Aorta (tissue), 5 donors: ENCODE measurements at places on chromosomes 1 and 21. TPM values are rescaled to one million over a fixed set of nuclear protein-coding genes. Genes with fewer than 3 reads are reported as not detected.

Gene ZSWIM5
- 2.8 TPM for total RNA-seq

DNA sequence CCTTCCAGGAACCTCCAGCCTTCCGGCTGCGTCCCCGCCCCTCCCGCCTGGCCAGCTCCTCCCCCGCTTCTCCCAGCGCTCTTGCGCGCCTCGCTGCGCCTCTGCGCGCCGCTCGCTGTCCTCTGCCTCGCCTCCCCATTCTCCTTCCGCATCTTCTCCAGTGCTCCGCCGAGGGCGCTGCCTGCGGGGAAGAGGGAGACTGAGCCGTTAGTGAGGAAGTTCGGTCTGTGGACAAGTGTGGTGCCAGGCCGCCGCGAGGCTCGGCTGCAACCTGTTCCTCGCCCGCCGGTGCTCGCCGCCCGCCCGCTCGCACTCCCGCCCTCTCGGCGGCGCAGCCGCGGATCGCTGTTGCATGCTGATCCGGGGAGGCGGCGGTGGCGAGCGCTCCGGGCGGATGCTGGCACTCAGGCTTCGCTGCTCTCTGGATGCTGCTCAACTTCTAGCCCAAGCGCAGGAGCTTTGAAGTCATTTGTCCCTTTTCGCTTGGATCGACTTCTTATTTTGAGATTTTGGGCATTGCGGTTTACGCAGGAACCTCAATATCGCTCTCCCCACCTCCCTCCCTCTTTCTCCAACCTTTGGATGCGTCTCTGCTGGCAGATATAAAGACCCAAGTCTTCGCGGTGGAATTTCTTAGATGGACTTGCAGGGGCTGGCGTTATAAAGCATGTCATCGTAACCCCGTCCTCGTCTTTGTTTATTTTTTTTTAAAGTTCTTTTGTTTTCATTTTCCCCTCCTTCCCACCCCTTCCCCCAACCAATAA, 614 bp upstream of the CACNA1E start:
- H3K4me1 ChIP-seq, result no peaks in the 10 kb centered on the region
- H3K36me3 ChIP-seq, result no peaks in the 10 kb centered on the region
- no peak overlapping the region for H3K27ac ChIP-seq
- peak; percentile 49 for DNase-seq

Gene SMYD3
- 29.1 TPM for total RNA-seq

DNA sequence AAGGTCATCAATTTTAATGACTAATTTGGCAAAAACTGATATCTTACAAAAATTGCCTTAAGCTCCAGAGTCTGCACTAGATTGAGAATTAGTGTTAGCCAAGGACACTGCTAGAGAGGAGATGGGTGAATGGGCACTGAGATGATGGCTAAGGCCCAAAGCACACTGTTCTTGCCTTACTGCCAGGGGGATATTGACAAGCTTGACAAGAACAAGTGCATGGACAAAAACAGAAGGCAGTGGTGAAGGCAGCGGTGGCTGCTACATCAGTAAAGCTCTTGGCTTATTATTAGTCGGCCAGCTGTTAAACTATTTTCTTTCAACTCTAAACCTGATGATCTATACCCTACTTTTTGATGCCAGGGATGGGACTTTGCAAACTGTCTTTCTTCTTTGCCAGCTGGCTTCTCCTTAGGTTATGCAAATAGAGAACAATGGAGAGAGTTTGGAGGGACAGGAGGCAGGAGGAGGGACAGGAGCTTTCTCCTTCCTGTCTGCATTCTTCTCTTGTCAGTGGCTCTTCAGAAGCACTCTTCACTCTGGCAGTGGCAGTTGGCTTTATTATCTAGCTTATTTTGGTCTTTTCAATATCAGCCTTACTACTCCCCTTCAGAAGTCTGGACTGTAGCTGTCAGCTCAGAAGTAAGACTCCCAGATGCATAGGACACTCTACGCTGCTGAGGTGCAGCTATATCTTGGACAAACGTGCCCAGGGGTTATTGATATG, 853.5 kb upstream of the TMPRSS15 start:
- no peak overlapping the region for H3K4me3 ChIP-seq
- no peaks in the 10 kb centered on the region for H3K4me1 ChIP-seq
- no peak for DNase-seq
- H3K27ac ChIP-seq, result no peak overlapping the region

Gene LENEP
- not detected for total RNA-seq

- no peaks in the 10 kb centered on the region for H3K36me3 ChIP-seq
- no peaks in the 10 kb centered on the region for H3K27me3 ChIP-seq
- no peaks in the 10 kb centered on the region for H3K4me1 ChIP-seq
- no peak overlapping the region for H3K27ac ChIP-seq
- H3K4me3 ChIP-seq, result no peak overlapping the region
Observed at GRCh38 chr1:101452825-101453224, 216.0 kb downstream of the S1PR1 start.

Gene NECTIN4
- total RNA-seq, result 0.26 TPM

- DNase-seq, result no peak
- H3K36me3 ChIP-seq, result no peaks in the 10 kb centered on the region
- H3K4me1 ChIP-seq, result no peaks in the 10 kb centered on the region
- no peak overlapping the region for H3K27ac ChIP-seq
Observed at GRCh38 chr21:32484706-32485380, 72.3 kb downstream of the EVA1C start.

DNA sequence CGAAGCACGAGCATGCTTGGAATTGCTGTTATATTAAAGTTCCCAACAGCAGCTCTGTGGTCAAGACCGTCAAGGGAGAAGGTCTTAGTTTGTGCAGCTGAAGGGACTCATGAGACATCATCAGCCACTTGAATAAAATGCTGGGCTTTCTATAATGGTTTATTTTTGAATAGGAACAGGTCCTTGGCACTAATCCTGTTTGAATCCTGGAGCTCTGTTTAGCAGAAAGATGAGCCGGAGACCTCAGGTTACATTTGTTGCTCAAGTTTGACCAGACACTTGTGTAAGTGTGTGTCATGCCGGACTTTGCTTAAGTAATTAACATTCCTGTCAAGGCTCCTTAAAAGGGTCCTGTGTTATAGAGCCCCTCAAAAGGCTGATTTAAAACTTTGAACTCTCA, 186.5 kb downstream of the ROR1 start:
- no peaks in the 10 kb centered on the region for H3K27me3 ChIP-seq
- H3K4me1 ChIP-seq, result peaks cover 7% of the 10 kb centered on the region
- H3K27ac ChIP-seq, result no peak overlapping the region
- H3K36me3 ChIP-seq, result no peaks in the 10 kb centered on the region
- no peak for DNase-seq
- H3K4me3 ChIP-seq, result no peak overlapping the region

Gene CD1C
- total RNA-seq, result 1.3 TPM

- no peaks in the 10 kb centered on the region for H3K27me3 ChIP-seq
- H3K4me1 ChIP-seq, result no peaks in the 10 kb centered on the region
- H3K36me3 ChIP-seq, result no peaks in the 10 kb centered on the region
- H3K4me3 ChIP-seq, result no peak overlapping the region
Observed at GRCh38 chr1:229714964-229715603, 89.0 kb downstream of the URB2 start.

- no peak overlapping the region for H3K4me3 ChIP-seq
- no peak for DNase-seq
- no peaks in the 10 kb centered on the region for H3K27me3 ChIP-seq
- no peaks in the 10 kb centered on the region for H3K36me3 ChIP-seq
- no peak overlapping the region for H3K27ac ChIP-seq
Observed at GRCh38 chr1:168803806-168804510, 75.0 kb upstream of the DPT start.

DNA sequence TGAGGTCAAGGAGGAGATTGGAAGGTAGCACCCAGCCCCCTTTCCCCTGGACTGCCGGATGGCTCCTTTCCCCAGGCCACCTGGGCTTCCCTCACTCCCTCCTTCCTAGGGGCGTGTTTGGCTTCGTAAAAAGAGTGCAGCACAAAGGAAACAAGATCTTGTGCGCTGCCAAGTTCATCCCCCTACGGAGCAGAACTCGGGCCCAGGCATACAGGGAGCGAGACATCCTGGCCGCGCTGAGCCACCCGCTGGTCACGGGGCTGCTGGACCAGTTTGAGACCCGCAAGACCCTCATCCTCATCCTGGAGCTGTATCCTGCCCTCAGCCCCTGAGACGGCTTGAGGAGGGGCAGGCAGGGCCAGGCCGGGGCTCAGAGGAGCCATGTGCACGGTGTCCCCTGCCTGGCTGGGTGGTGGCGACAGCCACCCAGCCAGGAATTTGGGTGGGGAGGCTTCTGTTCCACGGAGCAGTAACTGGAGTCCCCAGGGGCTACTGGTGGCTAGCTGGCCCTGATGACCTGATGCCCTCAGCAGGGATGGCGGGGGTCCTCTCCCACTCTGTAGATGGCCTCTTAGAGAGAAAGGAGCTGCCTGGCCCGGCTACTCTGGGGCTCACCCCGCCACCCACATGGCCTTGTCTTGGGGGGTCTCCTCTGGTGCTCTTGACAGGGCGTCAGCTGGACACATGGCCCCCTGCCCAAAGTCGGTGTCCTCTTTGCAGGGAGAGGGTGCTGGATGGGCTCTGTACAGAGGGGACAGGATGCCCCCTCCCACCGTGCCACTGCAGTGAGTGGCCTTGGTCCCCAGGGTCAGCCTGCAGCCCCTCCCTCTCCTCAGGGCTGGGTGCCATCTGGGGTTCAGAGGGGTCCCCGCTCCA, 39.5 kb downstream of the TRIM11 start:
- no peaks in the 10 kb centered on the region for H3K36me3 ChIP-seq
- H3K27ac ChIP-seq, result no peak overlapping the region
- H3K27me3 ChIP-seq, result no peaks in the 10 kb centered on the region
- DNase-seq, result peak; percentile 73

DNA sequence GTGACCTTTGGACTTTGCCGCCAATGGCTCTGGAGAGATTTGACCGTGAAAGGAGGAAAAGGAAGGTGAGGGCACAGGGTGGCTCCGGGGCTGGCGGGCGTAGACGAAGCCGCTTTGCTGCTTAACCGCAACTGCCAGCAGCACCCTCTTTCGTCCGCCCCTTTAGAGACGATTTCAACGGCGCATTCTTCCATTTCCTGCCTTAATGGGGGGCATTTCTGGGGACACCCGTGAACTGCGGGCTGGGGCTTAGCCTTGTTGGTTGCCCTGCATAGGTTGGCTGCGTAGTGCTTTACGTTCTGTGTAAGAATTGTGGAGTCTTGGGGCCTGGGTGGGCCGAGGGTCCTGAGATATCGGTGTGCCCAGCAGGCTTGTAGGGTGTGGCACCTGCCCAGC, 6.7 kb upstream of the NPHP4 start:
- H3K36me3 ChIP-seq, result no peaks in the 10 kb centered on the region
- H3K27me3 ChIP-seq, result no peaks in the 10 kb centered on the region
- H3K4me1 ChIP-seq, result no peaks in the 10 kb centered on the region
- peak; percentile 73 for DNase-seq

GRCh38 chr1:184072376-184072775, 20.8 kb downstream of the TSEN15 start:
- no peaks in the 10 kb centered on the region for H3K36me3 ChIP-seq
- H3K4me3 ChIP-seq, result no peak overlapping the region
- no peaks in the 10 kb centered on the region for H3K27me3 ChIP-seq
- H3K27ac ChIP-seq, result no peak overlapping the region
- DNase-seq, result no peak

- H3K4me3 ChIP-seq, result no peak overlapping the region
- H3K4me1 ChIP-seq, result no peaks in the 10 kb centered on the region
- H3K27me3 ChIP-seq, result no peaks in the 10 kb centered on the region
Observed at GRCh38 chr1:22751124-22751531, 40.5 kb downstream of the EPHB2 start.

Gene MYBPH
- not detected for total RNA-seq

GRCh38 chr1:2345297-2346075, 45.9 kb downstream of the MORN1 start:
- H3K4me3 ChIP-seq, result no peak overlapping the region
- no peak overlapping the region for H3K27ac ChIP-seq
- no peaks in the 10 kb centered on the region for H3K36me3 ChIP-seq
- H3K4me1 ChIP-seq, result no peaks in the 10 kb centered on the region
- H3K27me3 ChIP-seq, result no peaks in the 10 kb centered on the region

Gene GNG4
- total RNA-seq, result 0.69 TPM

DNA sequence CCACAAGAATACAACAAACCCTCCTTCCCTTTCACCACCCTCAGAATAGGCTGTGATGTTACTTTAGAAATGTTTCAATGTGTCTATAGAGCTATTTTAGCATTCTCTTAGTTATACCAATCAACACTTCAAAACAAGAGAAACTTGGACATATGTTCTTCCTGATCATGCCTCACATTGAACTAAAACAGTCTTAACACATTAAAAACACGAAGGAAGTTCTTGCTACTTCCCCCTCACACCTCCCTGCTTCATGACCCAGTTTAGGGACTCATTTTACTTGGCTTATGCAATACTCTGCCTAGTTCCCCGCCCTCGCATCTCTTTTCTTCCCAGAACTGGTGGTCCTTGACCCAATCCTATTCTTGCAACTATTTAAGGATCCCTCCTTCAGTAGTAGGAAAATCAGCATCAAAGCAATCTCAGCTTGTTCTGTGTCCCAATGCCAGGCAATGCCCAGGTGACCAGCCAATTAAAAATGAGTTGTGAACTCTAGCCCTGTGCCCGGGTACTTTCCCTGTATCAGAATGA, 408.8 kb upstream of the BEND5 start:
- H3K4me3 ChIP-seq, result no peak overlapping the region
- H3K4me1 ChIP-seq, result no peaks in the 10 kb centered on the region
- no peak for DNase-seq

Gene CRP
- total RNA-seq, result not detected

Gene PAX7
- not detected for total RNA-seq

GRCh38 chr1:117632269-117633067, 26.6 kb downstream of the TENT5C start:
- no peak for DNase-seq
- no peak overlapping the region for H3K4me3 ChIP-seq
- no peaks in the 10 kb centered on the region for H3K27me3 ChIP-seq
- no peak overlapping the region for H3K27ac ChIP-seq

DNA sequence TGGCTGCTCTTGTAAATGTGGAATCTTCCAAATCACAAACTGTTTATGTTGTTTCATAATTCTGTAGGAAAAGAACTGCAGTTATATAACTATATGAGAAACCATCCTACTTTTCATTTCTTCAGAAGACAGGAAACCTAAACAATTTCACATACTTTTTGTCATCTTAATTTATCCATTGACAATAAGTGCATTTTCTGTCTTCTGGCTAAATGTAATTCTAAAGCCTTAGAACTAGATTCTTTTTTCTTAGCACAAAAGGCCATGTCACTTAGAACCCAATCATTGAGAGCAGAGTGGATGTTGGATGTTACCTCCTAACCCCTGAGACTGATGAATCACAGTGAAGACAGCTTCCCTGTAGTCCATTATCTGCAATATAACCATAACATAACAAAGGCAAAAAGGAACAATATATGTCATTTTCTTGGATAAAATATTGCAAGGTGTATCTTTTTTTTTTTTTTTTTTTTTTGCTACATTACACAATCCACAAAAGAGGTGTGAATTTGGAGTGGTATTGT, 410.2 kb upstream of the PRMT6 start:
- H3K27me3 ChIP-seq, result no peaks in the 10 kb centered on the region
- no peaks in the 10 kb centered on the region for H3K4me1 ChIP-seq
- no peak overlapping the region for H3K4me3 ChIP-seq
- no peak for DNase-seq

DNA sequence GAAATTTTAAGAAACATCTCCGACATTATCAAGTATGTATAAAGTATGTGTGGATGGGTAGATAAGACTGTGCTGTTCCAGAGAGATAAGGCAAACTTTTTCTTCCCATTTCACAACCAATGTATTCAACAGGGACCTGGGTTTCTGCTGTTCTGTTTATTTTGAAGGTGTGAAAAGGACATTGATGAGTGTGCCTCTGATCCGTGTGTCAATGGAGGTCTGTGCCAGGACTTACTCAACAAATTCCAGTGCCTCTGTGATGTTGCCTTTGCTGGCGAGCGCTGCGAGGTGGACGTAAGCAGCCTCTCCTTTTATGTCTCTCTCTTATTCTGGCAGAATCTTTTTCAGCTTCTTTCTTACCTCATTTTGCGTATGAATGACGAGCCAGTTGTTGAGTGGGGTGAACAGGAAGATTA, 174.0 kb downstream of the CRB1 start:
- H3K27ac ChIP-seq, result no peak overlapping the region
- H3K4me1 ChIP-seq, result peaks cover 2% of the 10 kb centered on the region
- no peaks in the 10 kb centered on the region for H3K27me3 ChIP-seq
- peak; percentile 56 for DNase-seq
